ENCODE measurements at places on chromosomes 2 and 18. TPM values are rescaled to one million over a fixed set of nuclear protein-coding genes. Genes with fewer than 3 reads are reported as not detected.

Gene SPATA3
- not detected for total RNA-seq

DNA sequence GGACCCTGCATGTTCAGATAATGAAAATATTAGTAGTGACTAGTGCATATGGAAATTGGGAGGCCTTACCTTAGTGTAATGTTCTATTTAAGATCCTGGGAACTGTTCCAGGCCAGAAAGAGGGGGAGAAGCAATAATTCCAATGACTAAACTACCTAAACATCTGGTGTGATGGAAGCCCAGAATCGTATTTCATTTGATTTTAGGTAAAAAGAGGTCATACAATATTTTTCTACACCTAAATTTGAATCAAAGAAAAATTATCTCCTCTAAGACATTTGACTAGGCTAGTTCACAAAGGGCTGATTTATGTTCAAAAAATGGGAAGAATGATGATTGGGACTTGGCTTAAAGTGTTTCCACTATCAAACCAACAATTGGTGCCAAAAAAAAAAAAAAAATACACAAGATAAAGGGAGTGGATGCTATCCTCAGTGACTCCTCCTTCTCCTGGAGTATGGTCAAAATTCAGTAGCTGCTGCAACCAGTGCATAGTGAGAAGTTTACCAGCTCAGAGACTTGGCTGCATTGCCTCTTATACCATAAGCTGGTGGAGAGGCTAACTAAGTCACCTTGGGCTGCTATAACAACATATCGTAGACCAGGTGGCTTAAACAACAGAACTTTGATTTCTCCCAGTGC is 1038.3 kb upstream of the ACVR2A start:
- no peak overlapping the region for H3K4me3 ChIP-seq
- no peaks in the 10 kb centered on the region for H3K36me3 ChIP-seq

Gene ADD2
- 2.3 TPM for total RNA-seq

- H3K27me3 ChIP-seq: no peaks in the 10 kb centered on the region
- no peaks in the 10 kb centered on the region for H3K36me3 ChIP-seq
- DNase-seq: no peak
- no peaks in the 10 kb centered on the region for H3K4me1 ChIP-seq
- H3K27ac ChIP-seq: no peak overlapping the region
Observed at GRCh38 chr2:12498286-12498685, 218.4 kb upstream of the TRIB2 start.

- no peak for DNase-seq
- no peaks in the 10 kb centered on the region for H3K36me3 ChIP-seq
- H3K4me1 ChIP-seq: no peaks in the 10 kb centered on the region
- H3K4me3 ChIP-seq: no peak overlapping the region
Observed at GRCh38 chr2:37167636-37168180, 10.9 kb upstream of the EIF2AK2 start.

Gene SNORC
- total RNA-seq: 23.1 TPM

DNA sequence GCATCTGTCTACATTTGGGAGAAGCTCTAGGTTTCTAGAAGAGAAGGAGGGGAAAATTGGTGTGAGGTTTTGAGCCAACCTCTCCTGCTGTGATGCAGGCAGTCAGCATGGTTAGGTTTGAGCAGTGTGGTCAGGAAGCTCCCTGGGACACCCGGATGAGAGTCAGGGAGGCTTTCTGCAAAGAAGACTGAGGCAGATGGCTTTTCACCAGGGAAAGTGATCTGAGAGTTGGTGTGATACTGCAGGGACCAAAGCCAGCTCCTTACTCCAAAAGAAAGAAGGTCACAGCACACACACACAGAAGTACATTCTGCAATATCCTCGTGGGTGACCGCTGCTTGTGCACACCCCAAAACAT is 75.8 kb upstream of the BCL11A start:
- H3K4me3 ChIP-seq: no peak overlapping the region
- H3K27ac ChIP-seq: no peak overlapping the region
- H3K4me1 ChIP-seq: peaks cover 6% of the 10 kb centered on the region
- no peaks in the 10 kb centered on the region for H3K36me3 ChIP-seq
- DNase-seq: no peak
- H3K27me3 ChIP-seq: no peaks in the 10 kb centered on the region

Gene TUBB8B
- total RNA-seq: not detected

Gene ADAM23
- 2.5 TPM for total RNA-seq

GRCh38 chr18:2889761-2890192 is 43.0 kb downstream of the EMILIN2 start:
- no peak overlapping the region for H3K27ac ChIP-seq
- DNase-seq: no peak
- H3K4me3 ChIP-seq: no peak overlapping the region
- no peaks in the 10 kb centered on the region for H3K4me1 ChIP-seq

Gene CIB4
- total RNA-seq: not detected

DNA sequence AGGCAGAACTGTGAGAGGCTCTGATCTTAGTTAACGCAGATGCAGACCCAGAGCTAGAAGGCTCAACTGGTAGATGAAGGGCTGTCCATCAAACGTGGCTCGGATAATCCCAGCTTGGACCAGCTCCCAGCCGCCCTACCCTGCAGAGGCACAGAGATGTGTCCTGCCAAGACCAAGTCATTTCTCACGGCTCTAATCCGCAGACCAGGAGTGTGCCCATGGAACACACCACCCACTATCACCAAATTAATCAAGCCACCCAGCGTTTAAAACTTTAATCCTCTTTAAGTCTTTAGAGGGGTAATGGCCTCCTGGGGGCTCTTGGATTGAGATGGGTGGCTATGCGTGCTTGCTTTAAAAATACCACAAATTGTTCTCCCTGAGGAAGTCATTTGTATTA is 17.5 kb downstream of the LYPD1 start:
- no peak overlapping the region for H3K4me3 ChIP-seq
- DNase-seq: no peak
- H3K27ac ChIP-seq: no peak overlapping the region
- no peaks in the 10 kb centered on the region for H3K27me3 ChIP-seq
- H3K4me1 ChIP-seq: no peaks in the 10 kb centered on the region
- H3K36me3 ChIP-seq: no peaks in the 10 kb centered on the region
